ENCODE measurements at places on chromosomes 7 and 10.

GRCh38 chr10:22805304-22805703 is 90.9 kb upstream of the PIP4K2A start:
- no peak for DNase-seq

DNA sequence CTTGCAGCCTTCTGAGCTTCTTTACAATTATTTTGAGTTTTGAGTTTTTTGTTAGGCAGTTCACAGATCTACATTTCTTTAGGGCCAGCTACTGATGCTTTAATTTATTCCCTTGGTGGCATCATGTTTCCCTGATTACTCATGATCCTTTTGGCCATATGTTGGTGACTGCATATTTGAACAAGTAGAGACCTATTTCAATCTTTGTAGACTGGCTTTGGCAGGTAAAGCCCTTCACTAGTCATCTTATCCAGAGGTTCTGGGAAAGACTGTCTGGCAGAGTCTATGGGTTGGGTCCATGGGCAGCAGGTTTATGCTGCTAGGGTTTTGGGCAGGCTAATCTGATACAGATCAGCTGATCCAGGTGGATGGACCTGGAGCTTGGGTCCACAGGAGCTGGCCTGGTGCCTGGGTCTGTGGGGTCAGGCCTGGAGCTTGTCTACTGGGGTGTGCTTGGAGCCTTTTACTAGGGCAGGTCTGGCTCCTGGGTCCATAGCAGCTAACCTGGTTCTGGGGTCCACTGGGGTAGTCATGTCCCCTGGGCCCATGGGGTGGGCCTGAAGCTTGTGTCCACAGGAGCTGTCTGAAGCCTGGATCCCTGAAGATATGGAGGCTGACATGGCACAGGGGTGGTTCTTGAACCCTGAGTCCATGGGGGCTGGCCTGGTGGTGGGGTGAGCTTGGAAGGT is 72.7 kb downstream of the GPR85 start:
- DNase-seq: no peak

DNA sequence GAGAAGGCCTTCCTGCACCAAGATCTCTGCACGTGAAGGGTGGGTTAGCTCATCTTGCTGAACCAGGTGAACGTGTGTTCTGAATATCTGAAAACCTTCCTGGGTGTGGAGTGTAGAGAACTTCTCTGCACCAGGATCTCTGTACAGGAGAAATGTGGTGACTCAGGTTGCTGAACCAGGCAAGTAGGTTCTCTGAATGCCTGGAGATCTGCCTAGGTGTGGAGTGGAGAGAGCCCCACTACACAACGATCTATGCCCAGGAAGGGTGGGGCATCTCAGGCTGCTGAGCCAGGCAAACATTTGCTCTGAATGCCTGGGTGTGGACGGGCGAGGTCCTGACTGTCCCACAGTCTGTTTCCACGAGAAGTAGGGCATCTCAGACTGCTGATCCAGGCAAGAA is 1002.3 kb upstream of the KCND2 start:
- no peak for DNase-seq

DNA sequence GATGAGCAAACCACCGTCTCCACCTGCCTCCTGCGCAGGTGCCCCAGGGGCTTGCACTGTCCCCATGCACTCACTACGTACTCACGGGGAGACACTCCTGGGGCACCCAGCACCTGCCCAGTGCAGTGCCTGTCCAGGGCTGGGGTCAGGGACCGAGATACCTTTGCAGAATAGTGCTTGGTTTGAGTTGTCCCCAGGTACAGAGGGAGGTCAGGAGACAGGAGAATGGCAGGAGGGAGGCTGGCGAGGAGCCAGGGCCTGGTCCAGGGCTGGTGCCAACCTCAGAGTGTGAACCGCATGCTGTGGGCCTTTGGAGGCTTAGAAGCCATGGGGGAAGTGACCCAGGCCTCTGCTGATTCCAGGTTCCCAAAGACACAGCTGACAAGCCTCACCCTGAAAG is 110.1 kb upstream of the GPR26 start:
- no peak for DNase-seq

DNA sequence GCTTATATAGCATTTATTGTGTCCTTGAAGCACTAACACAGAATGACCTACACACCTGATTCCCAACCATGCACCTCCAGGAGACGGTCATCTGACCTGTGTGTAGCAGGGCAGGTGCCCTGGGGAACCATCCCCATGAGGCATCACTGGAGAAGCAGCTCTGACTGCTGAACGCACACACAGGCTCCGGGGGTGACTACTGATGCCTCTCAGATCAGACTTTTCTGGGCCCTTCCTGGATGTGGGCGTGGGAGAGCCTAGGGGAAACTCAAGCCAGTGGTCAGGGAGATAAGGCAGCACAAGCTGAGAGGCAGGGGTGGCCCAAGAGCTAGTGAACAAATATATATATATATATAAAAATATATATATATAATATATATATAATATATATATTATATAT is 37.6 kb downstream of the CPXM2 start:
- DNase-seq: no peak

DNA sequence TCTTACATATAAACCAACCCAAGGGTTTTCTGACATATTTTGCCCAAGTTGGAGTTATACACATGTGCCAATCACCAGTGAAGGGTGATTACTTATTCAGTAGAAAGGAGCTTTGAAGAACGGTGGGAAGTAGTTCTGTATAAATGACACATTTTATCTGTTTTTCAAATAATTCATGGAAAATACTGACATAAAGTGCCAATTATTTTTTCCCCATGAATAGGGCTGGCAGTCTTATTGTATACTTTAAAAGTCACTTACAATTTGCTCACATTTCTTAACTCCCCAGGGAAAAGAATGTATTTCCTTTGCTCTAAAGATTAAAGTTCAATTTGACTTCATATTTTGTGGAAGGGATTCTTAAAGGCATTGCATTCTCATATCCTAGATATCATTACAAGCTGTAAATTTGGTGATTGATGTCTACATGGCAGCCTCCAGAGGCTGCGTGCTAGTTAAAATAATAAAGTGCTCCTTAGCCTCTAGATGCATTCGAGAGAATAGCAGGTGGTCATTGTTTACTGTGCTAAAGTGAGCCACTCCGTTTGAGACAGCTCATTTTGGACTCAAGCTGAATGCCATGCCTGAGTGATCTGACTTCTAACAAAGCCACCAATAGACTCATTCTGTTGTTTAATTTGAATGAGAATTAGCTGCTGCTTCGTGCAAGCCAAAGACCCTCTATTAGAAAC is 148.8 kb upstream of the NRP1 start:
- DNase-seq: no peak

- no peak for DNase-seq
Measured at GRCh38 chr7:94848531-94848930, 58.9 kb upstream of the PPP1R9A start.

- no peak for DNase-seq
Measured at GRCh38 chr10:102230264-102230860, 4.3 kb downstream of the ELOVL3 start.

GRCh38 chr7:133022661-133023060 is 59.2 kb downstream of the CHCHD3 start:
- DNase-seq: no peak

DNA sequence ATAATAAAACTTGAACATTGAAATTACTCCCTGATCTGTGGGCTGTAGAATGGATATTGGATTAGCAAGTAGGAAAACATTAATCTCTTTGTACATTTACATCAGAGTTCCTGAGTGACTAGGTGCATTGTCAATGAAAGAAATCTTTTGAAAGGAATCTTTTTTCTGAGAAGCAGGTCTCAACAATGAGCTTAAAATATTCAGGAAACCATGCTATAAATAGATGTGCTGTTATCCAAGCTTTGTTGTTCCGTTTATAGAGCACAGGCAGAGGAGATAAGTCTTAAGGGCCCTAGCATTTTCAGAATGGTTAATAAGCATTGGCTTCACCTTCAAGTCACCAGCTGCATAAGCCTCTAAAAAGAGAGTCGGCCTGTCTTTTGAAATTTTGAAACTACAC is 41.3 kb upstream of the SLC16A12 start:
- DNase-seq: no peak

- no peak for DNase-seq
Measured at GRCh38 chr7:105788816-105789349, 87.5 kb downstream of the ATXN7L1 start.

- DNase-seq: no peak
Measured at GRCh38 chr10:87668324-87669074, 8.8 kb downstream of the PAPSS2 start.

DNA sequence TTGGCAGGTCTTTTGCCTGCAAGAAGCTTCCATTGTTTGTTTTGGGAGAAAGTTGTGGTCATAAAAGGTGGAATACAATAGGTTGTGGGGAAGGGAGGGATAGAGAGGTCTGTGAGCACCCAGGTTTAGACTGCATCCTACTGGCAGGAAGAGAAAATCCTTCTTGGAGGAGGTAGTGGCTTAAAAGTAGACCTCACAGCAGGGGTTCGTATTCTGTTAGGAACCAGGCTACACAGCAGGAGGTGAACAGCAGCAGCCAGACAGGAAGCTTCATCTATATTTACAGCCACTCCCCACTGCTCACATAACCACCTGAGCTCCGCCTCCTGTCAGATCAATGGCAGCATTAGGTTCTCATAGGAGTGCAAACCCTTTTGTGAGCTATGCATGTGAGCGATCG is 245.3 kb downstream of the NSUN6 start:
- DNase-seq: no peak

DNA sequence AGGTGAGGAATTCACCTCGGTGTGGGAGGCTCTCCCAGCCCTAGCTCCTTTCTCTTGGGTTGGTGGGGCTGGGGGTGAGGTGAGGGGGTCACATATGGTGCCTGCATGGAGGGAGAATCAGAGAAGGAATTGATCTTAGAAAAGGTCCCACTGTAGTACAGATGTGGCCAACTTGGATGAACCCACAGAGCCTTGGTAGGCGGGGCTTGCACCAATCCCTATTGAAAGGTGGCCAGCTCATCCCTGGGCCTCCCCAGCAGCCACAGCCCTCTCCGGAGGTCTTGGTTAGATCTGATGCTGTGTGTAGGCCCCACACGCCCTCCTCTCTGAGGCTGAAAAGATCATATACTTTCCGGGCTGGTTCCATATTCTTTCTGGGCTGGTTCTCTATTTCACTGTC is 19.0 kb downstream of the HKDC1 start:
- DNase-seq: no peak

DNA sequence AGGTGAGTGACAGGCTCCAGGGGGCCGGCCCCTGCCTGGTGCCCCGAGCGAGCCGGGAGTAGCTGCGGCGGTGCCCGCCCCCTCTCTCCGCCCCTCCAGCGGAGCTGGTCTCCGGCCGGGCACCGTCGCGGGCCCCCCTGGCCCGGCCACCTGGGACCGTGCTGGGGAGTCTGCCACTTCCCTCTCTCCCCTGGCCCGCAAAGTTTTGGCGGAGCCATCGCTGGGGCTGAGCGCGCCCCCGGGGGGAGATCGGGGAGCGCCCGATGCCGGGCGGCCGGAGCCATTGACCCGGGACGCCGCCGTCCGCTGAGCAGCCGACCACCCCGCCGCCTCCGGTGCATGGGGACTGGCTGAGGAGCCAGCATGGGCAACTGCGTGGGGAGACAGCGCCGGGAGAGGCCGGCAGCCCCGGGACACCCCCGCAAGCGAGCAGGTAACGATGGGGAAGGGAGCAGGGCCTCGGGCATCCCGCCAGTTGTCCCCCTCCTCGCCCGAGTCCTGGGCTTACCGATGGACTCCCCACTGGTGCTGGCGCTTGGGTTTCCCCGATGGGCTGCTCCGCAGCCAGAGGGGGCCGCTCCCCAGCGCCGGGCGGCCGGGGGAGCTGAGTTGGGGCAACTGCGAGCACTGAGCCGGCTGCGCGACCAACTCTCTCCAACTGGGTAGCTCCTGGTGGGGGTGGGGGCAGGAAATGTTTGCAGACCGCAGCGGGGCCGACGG is at the start of gene UBTD1:
UBTD1 (plus strand) TSS at position 84 of the 720 bp plus-strand sequence; CDS start at position 364, 280 bp downstream.
- no peak for DNase-seq

- no peak for DNase-seq
Measured at GRCh38 chr10:878895-879294, 52.6 kb downstream of the LARP4B start.

GRCh38 chr10:110530131-110530831 is 32.6 kb downstream of the DUSP5 start:
- DNase-seq: no peak

DNA sequence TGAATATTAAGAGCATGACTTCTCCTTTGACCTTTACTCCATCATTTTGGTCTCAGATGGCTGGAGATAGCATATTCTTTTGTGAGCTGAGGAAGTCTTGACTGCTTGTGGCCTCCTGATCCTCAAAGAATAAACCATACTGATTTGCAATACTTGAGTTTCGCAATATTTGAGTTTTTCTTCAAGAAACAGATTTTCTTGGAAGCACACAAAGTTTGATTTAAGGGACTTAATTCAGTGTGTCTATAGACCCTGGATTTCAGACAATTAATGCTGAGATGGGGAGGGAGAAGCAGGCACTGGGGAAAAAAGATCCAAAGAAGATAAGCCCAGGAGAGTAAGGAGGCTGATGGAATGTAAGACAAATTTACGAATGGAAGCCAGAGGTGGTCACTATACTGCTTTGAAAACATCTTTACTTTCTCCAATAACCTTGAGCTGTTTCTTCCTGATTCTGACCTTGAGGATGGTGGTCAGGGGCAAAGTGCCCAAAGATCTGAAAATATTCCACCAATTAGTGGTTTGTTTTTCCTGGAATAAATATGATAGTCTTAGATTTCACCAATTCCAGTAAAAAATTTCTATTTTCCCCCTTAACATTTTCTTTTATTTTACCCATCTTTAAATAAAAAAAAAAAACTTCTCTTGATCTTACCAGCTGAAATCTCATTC is 7.5 kb downstream of the EPDR1 start:
- DNase-seq: no peak

DNA sequence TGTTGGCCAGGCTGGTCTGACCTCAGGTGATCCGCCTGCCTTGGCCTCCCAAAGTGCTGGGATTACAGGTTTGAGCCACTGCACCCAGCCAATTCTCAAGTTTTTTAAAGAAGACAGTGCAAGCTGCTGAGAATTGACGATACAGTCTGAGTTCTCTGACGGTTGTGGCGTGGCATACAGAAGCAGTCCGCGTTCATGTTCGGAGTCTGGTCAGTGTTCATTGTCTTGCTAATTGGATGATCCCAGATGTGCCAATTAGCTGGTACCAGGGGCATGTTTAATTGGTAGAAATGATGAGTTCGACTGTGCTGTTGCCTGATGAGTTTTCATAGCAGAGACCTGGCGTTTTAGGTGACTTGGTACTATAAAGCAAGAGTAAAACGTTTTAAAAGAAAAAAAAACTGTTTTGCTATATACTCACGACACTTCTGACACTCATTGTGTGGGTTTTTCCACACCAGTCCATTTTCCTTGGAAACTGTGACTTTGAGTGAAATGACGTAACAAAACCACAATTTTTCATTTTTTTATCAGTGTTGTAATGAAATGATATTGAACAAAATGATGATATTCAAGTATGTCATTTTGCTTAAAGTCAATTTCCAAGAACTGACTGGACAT is 32.3 kb downstream of the CAMK1D start:
- DNase-seq: no peak

Data from stimulated activated CD8-positive, alpha-beta memory T cell treated with anti-CD3 and anti-CD28 coated beads, Interleukin-15, amount 100 ng/mL, for 1 hour (primary cell).